Thymus (tissue), 14 donors: ENCODE measurements at places on chromosomes 16 and 17. TPM values are rescaled to one million over a fixed set of nuclear protein-coding genes. Genes with fewer than 3 reads are reported as not detected.

OTOA gene
- 1.3 TPM for polyA plus RNA-seq

SAMD14 gene
- polyA plus RNA-seq, result 0.62 TPM

KCNJ16 gene
- 3.9 TPM for polyA plus RNA-seq

LRRC75A gene
- 2.1 TPM for polyA plus RNA-seq

SMPD3 gene
- polyA plus RNA-seq, result 21.8 TPM

KRTAP3-1 gene
- polyA plus RNA-seq, result 0.09 TPM
